ENCODE measurements at places on chromosomes 12 and 14.

DNA sequence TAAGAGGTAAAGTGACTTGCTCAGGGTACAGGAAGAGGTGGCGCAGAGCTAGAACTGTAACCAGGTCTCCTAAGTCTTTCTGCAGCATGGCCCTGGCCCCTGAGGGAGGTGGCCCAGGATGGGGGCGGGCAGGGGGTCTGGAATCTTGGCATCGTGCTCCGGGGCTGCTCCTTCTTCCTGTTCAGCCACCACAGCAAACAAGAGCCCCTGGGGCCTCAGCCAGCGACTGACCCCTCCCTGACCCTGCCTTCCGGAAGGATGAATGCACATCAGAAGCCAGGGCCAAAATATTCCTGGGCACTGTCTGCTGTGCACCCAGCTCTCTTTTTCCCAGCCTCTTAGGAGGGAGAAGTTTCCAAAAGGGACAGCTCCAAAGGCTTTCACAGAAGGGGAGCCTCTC, 242.8 kb downstream of the DPF3 start:
- DNase-seq = no peak

GRCh38 chr14:54194501-54194900, 202.3 kb upstream of the CDKN3 start:
- DNase-seq = no peak

GRCh38 chr12:52392465-52393007, 7.1 kb upstream of the KRT84 start:
- DNase-seq = no peak

- DNase-seq = no peak
Observed at GRCh38 chr12:116545144-116545543, 14.0 kb upstream of the MAP1LC3B2 start.

DNA sequence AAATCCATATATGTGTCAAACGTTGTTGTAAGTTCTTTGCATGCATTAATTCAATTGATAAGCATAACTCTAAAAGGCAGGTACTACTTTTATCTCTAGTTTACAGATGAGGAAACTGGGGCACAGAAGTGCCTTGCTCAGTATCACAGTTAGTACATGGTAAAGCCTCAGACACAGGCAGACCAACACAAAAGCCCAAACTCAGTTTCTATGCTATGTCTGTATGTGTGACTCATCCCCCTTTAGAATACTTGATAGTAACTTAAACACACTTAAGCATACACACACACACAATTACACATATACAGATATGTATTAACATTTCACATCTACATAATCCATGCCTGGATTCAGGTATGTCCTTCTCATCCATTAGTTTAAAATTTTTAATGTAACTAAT, 88.0 kb downstream of the EPS8 start:
- DNase-seq = peak; percentile 34

- peak; percentile 90 for DNase-seq
Observed at GRCh38 chr12:19200261-19200660, 70.7 kb downstream of the PLEKHA5 start.

GRCh38 chr14:89458713-89459420, 41.8 kb upstream of the FOXN3 start:
- no peak for DNase-seq

DNA sequence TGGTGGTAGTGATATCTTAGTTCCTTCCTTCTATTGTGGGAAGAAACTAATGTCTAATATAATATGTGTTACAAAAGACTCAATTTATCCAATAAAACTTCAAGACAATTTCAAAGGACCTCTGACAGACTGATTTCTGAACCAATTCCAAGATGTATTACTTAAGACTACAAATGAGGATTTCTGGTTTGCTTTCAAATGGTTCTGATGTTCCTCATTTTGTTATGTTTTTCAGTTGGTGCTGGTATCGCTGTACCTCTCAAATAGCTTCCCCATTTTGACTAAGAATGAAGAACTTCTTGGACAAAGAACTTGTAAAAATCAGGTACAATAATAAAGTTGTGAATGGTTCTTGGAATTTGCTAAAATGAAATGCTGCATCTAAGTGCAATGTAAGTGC, 19.4 kb upstream of the MBIP start:
- DNase-seq = no peak

- peak; percentile 5 for DNase-seq
Observed at GRCh38 chr12:110104188-110105094, 19.7 kb upstream of the IFT81 start.

DNA sequence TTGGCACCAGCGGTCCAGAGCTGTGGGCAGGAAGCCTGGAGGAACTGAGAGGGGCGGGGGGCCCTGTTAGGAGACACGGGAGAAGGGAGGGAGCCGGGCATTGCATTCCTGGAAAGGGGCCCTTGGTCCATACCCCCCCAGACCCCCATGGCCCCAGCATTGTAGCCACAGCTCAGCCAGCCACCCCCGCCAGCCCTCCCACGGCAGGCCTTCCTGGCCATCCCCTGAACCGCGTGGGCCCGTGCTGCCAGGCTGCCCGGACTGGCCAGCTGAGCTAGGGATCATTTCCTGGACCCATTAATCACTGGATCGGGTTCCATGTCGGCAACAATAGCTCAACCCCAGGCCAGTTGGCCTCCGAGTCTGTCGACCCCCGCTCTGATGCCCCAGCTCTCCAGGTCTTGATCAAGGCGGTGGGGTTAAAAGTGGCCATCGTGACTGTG, 39.8 kb upstream of the DIO3 start:
- no peak for DNase-seq

DNA sequence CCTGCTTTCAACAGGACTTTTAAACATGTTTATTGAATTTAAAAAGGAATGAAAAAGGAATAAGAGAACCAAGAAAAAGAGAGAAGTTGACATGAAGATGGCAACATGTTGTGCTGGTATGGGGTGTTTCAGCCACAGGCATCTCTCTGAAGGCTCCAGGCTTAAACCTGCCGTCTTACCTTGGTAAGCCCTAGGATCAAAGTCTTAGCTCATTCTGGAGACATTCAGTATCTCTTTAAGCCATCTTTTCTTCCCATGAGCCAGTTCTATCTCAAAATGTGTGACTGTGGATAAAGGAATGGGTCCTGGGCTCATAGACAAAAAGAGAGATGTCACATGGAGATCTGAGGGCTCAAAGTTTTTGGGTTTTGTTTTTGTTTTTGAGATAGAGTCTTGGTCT, 1.6 kb upstream of the TFCP2 start:
- DNase-seq = no peak

GRCh38 chr12:43147878-43148277, 404.1 kb downstream of the ADAMTS20 start:
- DNase-seq = no peak

DNA sequence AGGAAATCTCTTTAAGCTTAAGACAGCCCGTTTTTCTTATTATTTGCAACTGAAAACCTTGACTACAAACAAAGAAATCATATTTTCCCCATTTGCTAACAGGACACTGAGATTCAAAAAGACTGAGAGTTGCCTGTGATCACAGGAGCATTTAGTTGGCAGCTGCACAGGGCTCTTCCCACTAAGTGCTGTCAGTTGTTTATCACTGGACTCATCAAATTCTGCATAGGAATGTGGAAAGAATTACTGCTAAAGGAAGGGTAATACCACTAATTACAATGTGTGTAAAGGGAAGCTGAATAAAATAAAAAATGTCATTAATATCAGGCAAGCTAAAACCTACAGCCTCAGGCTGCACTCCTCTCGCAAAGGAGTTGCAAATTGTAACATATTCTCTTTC, 226.4 kb downstream of the NELL2 start:
- no peak for DNase-seq

GRCh38 chr12:2118061-2118460, 65.3 kb downstream of the CACNA1C start:
- no peak for DNase-seq

- DNase-seq = peak; percentile 22
Observed at GRCh38 chr12:72271451-72272090, 599 bp upstream of the TRHDE start.

DNA sequence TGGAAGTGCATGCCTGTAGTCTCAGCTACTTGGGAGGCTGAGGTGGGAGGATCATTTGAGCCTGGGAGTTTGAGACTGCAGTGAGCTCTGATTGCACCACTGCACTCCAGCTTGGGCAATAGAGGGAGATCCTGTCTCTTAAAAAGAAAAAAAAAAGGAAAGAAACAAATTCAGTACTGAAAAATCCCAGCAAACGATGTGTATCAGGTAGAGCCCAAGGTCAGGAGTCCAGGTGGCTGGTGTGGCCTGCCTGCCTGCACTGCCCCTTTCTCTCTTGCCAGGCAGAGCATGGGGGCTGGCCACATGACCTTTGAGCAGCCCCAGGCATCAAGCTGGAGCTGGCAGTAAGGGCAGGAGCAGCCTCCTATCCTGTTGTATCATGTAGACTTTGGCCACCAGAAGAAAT, 31.8 kb downstream of the ELK3 start:
- no peak for DNase-seq

GRCh38 chr12:13937735-13938134, 43.7 kb downstream of the GRIN2B start:
- DNase-seq = no peak

GRCh38 chr14:35944847-35945246, 118.7 kb downstream of the BRMS1L start:
- no peak for DNase-seq

- no peak for DNase-seq
Observed at GRCh38 chr12:72925716-72926115, 653.5 kb downstream of the TRHDE start.

DNA sequence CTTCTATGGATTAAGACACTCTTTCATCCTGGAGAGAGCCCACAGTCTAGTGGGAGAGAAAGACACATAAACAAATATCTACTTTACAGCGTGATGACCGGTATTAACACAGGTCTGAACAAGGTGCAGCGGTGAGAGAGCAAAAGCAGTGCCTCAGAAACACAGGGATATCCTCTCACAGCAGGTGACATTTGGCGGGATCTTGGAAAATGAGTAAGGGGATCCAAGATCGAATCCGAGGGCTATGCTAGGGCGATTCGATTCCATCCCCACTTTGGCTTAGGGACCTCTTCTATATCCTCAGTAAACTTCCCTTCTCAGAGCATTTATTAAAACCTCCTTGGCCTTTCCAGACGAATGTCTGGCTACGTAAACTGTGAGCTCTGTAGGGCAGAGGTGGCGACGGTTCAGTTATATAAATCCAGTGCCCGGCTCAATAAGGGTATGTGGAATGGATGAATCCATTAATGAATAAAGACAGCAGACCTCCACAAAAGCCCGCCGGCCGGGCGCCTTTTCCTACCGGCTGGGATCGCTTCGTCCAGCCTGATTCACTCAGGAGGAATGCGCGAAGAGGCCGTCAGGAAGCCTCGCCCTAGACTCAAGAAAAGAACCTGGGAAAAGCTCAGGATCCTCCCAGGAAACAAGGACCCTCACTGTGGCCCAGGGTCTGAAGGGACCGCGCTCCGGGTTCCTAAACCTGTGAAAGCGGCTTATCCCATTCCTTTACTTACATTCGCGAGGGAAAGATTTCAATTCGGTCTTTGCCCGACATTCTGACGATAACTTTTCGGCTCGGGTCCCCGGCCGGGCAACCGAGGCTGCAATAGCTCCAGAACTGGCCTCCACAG, 455 bp downstream of the ATP6V1D start:
- peak; percentile 45 for DNase-seq

- DNase-seq = no peak
Observed at GRCh38 chr14:80127466-80127865, 83.8 kb downstream of the DIO2 start.

DNA sequence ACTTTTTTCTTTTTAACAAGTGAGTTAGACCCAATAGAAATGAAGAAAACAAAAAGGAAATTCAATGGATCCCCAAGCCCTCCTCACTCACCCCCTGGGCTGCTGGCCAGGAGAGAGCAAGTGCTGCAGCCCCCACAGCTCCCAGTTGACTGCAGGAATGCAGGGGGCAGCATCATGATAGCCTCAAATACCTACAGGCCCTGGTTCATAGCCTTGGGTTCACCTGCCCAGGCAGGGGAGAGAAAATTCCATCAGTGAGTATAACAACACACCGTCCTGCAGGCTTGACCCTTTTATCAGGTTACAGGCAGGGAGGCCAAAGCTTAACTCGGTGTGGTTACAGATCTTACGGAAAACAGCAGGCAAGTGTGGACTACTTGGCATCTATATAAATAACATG, 76.3 kb downstream of the PHLDA1 start:
- no peak for DNase-seq

GRCh38 chr12:32402170-32402569, 2.8 kb downstream of the FGD4 start:
- no peak for DNase-seq

- no peak for DNase-seq
Observed at GRCh38 chr12:106066051-106066705, 72.6 kb downstream of the NUAK1 start.

All from renal cortical epithelial cell (primary cell).